ENCODE measurements at places on chromosomes 3 and 15. TPM values are rescaled to one million over a fixed set of nuclear protein-coding genes. Genes with fewer than 3 reads are reported as not detected.

MOBP gene
- not detected for total RNA-seq

SHF gene
- total RNA-seq = 4.7 TPM

PCOLCE2 gene
- total RNA-seq = 0.56 TPM

CHST13 gene
- not detected for total RNA-seq

RAB11A gene
- 434 TPM for total RNA-seq

Data from airway epithelial cell (primary cell).